Motor neuron (in vitro differentiated cells): ENCODE measurements at places on chromosomes 4 and X. TPM values are rescaled to one million over a fixed set of nuclear protein-coding genes. Genes with fewer than 3 reads are reported as not detected.

Gene CLIC2
- 0.27 and 0.31 TPM in 2 replicates for total RNA-seq

GRCh38 chrX:24945009-24945408, 70.8 kb downstream of the ARX start:
- no peak for ATAC-seq

GRCh38 chr4:119139822-119140252, 4.2 kb downstream of the MYOZ2 start:
- no peak for ATAC-seq

Gene GPR78
- total RNA-seq, result 0.14 and 0.93 TPM in 2 replicates

- no peak for ATAC-seq
Measured at GRCh38 chr4:45358573-45359506, 632.5 kb upstream of the GNPDA2 start.

- ATAC-seq, result no peak
Measured at GRCh38 chrX:23616361-23616760, 50.9 kb upstream of the PRDX4 start.

- no peak for ATAC-seq
Measured at GRCh38 chr4:136183513-136183912, 1348.8 kb downstream of the PCDH18 start.

Gene L1CAM
- total RNA-seq, result 120 and 127 TPM in 2 replicates

DNA sequence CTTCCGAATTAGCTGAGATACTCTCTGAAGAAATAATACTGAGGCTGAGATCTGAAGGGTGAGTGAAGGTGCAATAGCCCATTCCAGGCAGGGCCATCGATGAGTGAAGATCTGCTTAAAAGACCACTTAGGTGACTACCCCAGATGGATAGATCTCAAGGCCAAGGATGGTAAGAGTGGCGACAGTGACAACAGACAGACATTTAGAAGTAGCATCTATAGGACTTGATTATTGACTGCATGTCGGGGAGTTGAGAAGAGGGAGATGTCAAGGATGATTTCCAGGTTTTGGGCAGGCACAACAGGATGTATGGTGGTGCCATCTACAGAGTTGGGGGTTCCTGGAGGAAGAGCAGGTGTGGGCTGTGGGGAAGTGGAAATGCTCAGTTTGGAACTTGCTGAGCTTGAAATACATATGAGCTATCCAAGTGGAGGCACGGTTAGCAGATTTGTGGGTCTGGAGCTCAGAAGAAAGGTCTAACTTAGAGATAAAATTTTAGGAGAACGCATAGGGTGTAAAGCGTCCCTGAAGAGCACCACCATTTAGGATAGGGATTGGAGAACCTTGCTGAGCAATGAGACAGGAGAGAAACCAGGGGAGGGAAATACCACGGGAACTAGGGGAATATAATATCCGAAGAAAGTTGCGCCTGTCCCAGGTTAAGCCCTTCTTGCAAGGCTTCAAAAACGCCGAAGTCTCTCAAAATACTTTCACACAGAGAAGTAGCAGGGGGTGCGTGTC, 688 bp downstream of the UFSP2 start:
- ATAC-seq, result peak; percentile 26

DNA sequence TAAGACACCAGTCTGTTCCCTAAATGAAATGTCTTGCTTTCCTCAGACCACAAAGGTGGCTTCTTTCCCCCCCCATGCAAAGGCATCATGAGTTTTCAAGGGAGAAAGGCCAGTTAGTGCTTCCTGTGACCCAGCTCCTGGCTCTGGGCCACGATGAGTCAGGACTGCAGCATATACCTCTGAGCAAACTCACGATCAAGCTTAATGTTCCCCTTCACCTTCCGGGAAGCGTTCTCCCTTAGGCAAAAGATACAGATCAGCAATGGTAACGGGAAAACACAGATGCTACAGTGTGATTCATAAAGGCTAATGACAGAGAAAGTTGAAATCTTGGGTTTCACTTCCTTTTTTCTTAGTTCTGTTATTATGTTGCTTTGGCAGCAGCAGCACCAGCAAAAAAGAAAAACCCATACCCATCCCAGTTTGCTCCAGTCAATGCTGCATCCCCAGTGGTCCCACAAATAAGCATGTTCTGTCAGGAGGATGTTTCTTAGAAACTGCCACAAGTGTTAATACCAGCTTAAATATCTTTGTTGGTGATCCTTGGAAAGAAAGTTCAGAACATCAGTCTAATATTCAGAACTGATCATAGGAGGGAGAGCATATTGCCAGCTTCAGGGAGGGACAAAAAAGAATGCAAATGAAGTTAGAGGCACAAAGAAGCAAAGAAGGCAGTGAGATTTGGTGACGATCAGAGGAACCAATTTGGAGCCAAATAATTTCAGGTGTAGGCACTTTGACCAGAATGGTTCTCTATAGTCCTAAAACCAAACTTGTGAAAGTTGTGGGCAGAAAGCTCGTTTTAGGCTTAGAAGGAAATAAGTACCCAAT, 41.2 kb downstream of the LONRF3 start:
- no peak for ATAC-seq

DNA sequence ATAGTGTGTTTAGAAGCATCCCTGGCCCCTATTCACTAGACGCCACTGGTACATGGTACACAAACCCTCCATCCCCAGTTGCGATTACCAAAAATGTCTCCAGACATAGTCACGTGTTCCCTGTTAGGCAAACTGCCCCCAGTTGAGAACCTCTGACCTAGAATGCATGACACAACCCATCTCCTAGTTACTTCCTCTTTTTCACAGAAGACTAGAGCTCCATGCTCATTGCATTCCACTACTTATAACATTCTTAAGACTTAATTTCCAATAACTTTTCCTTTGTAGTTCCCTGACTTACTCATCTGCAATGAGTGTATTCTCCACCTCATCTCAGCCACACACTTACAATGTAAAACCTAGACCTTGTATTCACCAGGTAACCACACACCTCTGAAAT, 68.6 kb downstream of the PRSS12 start:
- no peak for ATAC-seq

Gene TRMT44
- 9.4 and 9.6 TPM in 2 replicates for total RNA-seq

Gene TREX2
- not detected in 2 replicates for total RNA-seq

- peak; percentile 91 for ATAC-seq
Measured at GRCh38 chrX:40845331-40845911, 110.1 kb upstream of the MED14 start.

Gene SFRP2
- 0.58 TPM in 1 of 2 replicates, not detected in the other for total RNA-seq

Gene UGT2B17
- total RNA-seq, result not detected in 2 replicates

DNA sequence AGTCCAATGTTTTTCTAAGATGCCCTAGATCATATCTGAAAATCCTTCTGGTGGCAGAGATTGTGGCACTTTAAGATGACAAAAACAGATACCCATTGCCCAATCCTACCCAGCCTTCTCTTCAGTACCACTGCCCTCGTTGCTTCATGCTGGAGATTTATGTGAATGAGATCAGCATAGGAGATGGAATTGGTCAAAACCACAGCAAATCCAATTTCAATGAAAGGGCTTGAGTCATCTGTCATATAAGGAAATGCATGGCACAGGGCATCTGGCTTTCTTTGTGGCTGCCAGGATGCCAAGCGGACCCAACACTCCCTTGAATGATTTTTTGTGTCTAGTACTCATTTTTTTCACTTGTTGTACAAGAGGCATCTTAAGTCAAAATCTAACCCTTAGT, 16.8 kb downstream of the AFF2 start:
- no peak for ATAC-seq

DNA sequence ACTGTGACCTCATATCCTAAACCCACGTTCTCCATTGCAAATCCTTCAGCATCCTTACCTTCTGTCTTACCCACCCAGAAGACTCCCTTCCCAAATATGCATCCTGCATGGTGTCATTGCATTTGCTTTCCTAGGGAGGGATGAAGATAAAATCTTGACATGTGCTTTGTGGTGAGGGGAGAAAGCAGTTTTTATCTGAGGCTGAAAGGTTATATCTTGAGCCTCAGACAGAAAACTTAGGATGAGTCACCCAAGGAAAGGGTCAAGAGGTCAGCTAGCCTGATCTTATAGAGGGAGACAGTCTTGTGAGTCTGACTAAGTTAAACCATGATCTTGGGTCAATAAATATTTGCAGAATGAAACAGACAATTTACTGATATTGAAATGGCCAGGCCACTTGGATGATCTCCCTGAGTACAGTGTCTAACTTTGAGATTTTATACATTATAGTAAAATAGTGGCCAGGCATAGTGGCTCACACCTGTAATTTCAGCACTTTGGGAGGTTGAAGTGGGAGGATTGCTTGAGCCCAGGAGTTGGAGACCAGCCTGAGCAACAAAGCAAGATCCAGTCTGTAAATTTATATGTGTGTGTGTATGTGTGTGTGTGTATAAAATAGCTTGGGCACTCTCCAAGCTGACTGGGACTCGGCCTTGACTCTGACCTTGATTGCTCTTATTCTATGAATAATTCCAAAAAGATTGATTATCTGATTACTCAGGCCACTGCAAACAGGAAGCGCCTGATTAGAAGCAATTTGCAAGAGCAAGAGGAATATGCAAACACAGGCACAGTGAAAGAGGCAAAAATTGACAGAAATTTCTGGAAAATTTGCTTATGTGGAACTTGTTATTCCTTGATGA, 15.4 kb upstream of the FAM9C start:
- ATAC-seq, result peak; percentile 89

Gene SPANXN2
- not detected in 2 replicates for total RNA-seq

Gene CPLX1
- 1.7 and 2.6 TPM in 2 replicates for total RNA-seq

DNA sequence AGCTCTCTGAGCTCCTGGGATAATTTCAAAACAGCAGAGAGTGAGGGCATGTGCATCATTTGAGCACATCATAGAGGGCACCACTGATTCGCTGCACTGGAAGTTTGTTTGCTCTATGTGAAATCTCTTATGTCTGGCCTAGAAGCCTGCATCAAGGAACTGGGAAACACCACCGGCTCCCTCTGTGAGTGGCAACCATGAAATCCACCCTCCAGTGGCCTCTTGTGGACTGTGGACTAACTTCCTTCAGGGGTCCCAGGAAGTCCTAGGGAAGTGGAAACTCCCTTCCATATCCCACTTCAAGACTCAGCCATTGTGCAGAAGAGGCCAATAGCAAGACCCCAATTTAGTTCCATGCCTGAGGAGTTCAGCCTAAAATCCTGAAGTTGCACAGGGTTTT, 48.0 kb upstream of the IGFBP7 start:
- ATAC-seq, result no peak

GRCh38 chr4:78528327-78528726, 23.2 kb upstream of the ANXA3 start:
- ATAC-seq, result no peak

- ATAC-seq, result peak; percentile 37
Measured at GRCh38 chr4:145481942-145482208, 222 bp downstream of the SMAD1 start.

DNA sequence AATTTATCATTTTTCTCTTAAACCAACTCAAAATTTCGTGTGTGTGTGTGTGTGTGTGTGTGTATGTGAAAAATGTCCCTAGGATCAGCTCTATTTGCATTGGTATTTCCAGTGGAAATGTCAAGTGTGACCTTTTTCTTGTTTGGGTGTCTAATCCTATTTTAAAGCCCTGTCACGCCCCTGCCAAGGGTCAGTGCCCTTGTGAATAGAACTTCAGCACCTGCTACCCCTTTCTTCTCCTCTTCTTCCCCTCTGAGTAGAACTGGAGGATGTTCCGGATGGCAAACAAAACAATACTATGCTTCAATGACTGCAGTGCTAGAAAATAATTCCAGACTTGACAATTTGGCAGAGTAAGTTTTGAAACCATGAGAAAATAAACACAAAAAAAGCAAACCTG, 67.3 kb downstream of the SPRY1 start:
- no peak for ATAC-seq

Gene SOX3
- total RNA-seq, result 1.2 TPM in 2 replicates

GRCh38 chrX:29952016-29952415, 263.3 kb upstream of the MAGEB2 start:
- no peak for ATAC-seq

DNA sequence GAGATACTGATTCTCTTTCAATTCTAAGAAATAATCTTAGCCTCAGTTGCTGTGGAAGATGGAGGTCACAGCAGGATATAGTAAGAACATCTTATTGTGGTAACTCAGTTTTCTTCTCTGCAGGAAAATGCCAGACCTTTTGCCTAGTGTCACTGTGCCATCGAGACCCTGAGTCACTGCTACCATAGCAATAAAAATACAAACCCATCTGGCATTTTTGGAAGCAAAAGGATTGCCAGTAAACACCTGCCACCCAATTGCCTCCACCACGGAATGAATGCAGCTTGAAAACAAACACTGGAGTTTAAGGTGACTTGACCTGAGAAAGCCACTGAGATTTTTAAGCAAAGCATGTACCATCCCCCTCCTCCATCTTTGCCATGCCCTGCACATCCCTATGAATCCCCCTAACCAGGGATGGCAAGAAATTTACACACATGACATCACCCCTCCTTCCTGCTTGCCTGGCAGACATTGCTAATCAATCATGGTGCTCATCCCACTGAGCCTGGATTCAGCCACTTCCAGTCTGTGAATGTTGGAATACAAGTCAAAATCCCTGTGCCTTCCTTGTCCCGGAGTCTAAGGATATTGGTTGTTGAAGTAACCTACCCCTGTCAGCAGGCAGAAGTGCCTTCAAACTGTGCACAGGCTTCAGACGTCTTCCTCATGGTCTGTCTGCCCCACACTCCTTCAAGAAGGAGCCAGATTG, 59.6 kb upstream of the MAMLD1 start:
- ATAC-seq, result no peak

DNA sequence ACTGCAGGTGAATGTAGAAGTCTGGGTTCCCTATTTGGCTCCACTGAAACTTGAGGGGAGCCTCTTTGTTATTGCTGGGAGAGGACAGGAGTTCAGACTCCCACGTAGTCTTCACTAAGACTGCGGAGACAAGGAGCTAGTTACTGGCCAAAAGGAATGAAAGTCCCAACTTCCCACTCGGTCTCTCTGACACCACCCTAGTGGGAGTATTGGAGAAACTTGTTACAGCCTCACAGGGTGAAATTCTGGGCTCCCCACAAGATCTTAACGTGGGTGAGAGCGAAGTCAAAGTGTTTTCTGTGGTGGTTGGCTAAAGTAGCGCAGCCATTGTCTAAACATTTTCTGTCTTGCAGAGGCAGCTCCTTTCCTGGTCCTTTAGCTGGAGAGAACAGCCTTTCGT, 13.5 kb downstream of the MYOZ2 start:
- ATAC-seq, result no peak

DNA sequence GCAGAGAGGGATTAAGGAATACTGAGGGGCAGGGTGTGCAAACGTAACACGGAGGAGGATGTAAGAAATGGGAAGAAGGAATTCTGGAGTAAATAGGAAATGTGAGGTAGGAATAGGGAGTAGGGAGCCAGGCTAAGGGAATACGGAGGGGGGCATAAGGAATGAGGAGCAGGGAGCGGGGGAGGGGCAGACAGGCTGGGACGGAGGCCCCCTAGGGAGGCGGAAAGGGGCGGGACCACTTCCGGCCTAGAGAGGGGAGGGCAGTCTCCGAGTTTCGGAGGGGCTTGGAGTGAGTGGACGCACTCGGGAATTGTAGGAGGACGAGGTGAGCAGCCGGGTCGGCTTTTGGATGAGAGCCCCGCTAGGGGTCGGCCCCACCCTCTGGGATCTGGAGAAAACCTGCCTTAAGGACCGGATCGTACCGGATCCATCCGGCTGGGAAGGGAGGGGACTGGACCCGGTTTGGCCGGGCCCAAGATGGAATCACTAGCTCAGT, 612 bp downstream of the MAGED2 start:
- ATAC-seq, result peak; percentile 80

- ATAC-seq, result no peak
Measured at GRCh38 chr4:136651278-136651667, 881.0 kb downstream of the PCDH18 start.
